ENCODE measurements at places on chromosomes 11 and 22. TPM values are rescaled to one million over a fixed set of nuclear protein-coding genes. Genes with fewer than 3 reads are reported as not detected.

FOLR1 gene
- not detected for total RNA-seq

INSC gene
- 0.08 TPM for total RNA-seq

TMEM191C gene
- 0.82 TPM for total RNA-seq

MS4A14 gene
- not detected for total RNA-seq

PKP3 gene
- 0.12 TPM for total RNA-seq

APOL5 gene
- total RNA-seq, result not detected

ADM gene
- total RNA-seq, result 44.0 TPM

CD3E gene
- not detected for total RNA-seq

BIRC3 gene
- total RNA-seq, result 0.47 TPM

TTC9C gene
- 39.7 TPM for total RNA-seq

DCDC1 gene
- total RNA-seq, result 0.08 TPM

OR5T3 gene
- not detected for total RNA-seq

OR51B4 gene
- total RNA-seq, result not detected

OR4D5 gene
- not detected for total RNA-seq

FADS3 gene
- 111 TPM for total RNA-seq

FOLH1 gene
- total RNA-seq, result not detected

NXPE4 gene
- not detected for total RNA-seq

RFPL2 gene
- total RNA-seq, result not detected

CDC42BPG gene
- under 0.01 TPM for total RNA-seq

MACROD1 gene
- 24.5 TPM for total RNA-seq

EPS8L2 gene
- total RNA-seq, result 83.2 TPM

KRTAP5-11 gene
- total RNA-seq, result not detected

ASRGL1 gene
- 1.1 TPM for total RNA-seq

PGR gene
- 0.59 TPM for total RNA-seq

FAT3 gene
- 0.08 TPM for total RNA-seq

OR2AG1 gene
- not detected for total RNA-seq

HSPB2 gene
- total RNA-seq, result 1.9 TPM

POLA2 gene
- total RNA-seq, result 3.9 TPM

CADM1 gene
- total RNA-seq, result 0.45 TPM

MRPL48 gene
- total RNA-seq, result 30.3 TPM

SEPTIN3 gene
- 0.35 TPM for total RNA-seq

LRRC4C gene
- total RNA-seq, result under 0.01 TPM

C22orf31 gene
- not detected for total RNA-seq

HPX gene
- 0.45 TPM for total RNA-seq

GLYATL2 gene
- total RNA-seq, result not detected

MMP1 gene
- total RNA-seq, result 73.8 TPM

UPK2 gene
- total RNA-seq, result not detected

STT3A gene
- 789 TPM for total RNA-seq

ENTHD1 gene
- not detected for total RNA-seq

CSF2RB gene
- total RNA-seq, result 1.1 TPM

Data from smooth muscle cell of the coronary artery (primary cell).